ENCODE measurements at places on chromosomes 7 and 10. TPM values are rescaled to one million over a fixed set of nuclear protein-coding genes. Genes with fewer than 3 reads are reported as not detected.

GRCh38 chr7:104956753-104957450, 57.1 kb upstream of the KMT2E start:
- no peaks in the 10 kb centered on the region for H3K27me3 ChIP-seq
- H3K36me3 ChIP-seq = no peaks in the 10 kb centered on the region
- no peak overlapping the region for H3K27ac ChIP-seq
- no peak for DNase-seq
- no peak overlapping the region for H3K4me3 ChIP-seq

GRCh38 chr7:122864838-122865237, 21.4 kb downstream of the CADPS2 start:
- H3K27ac ChIP-seq = no peak overlapping the region
- no peaks in the 10 kb centered on the region for H3K36me3 ChIP-seq
- no peaks in the 10 kb centered on the region for H3K27me3 ChIP-seq

- no peaks in the 10 kb centered on the region for H3K4me1 ChIP-seq
- H3K27me3 ChIP-seq = no peaks in the 10 kb centered on the region
- H3K36me3 ChIP-seq = no peaks in the 10 kb centered on the region
- no peak for DNase-seq
Observed at GRCh38 chr7:45176886-45177731, 19.5 kb downstream of the RAMP3 start.

DNA sequence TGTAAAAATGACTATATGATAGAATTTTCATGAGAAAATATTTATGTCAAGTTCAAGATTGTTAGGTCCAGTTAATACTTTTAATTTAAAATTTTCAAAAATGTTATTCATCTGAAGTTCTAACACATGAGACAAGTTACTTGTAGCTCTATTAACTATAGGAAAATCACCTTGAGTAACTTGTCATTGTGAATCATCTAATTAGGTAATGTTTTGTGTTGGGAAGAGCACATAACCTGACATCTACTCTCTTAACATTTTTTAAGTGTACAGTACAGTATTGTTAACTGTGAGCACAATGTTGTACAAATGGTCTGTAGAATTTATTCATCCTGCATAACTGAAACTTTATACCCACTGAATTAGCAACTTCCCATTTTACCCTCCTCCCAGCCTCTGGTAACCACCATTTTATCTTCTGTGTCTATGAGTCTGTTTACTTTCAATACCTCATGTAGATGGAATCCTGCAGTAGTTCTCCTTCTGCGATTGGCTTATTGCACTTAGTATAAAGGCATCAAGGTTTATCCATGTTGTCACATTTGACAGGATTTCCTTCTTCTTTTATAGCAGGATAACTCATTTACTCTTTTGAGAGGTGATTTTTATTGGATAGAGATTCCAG, 54.6 kb downstream of the ARL4A start:
- no peak for DNase-seq
- no peaks in the 10 kb centered on the region for H3K4me1 ChIP-seq
- H3K4me3 ChIP-seq = no peak overlapping the region

DNA sequence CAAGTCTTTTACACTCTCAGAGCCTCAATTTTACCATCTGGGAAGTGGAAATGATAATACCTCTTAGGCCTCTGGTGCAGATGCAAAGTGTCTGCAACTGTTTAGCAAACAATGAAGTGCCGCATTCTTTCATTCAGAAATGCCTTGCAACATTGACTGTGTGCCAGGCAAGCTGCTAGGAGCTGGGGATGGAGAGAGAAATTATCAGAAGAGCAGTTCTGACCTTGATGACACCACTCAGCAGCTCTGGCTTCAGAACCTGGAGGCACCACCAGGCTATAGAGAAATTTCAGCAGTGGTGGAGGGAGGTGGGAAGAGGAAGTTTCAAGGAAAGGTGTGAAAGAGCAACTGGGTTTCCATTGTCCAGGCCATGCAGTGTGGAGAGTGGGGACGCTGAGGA, 78.1 kb upstream of the HABP2 start:
- H3K36me3 ChIP-seq = no peaks in the 10 kb centered on the region
- no peak overlapping the region for H3K27ac ChIP-seq
- H3K4me3 ChIP-seq = no peak overlapping the region
- no peaks in the 10 kb centered on the region for H3K27me3 ChIP-seq
- H3K4me1 ChIP-seq = no peaks in the 10 kb centered on the region

DNA sequence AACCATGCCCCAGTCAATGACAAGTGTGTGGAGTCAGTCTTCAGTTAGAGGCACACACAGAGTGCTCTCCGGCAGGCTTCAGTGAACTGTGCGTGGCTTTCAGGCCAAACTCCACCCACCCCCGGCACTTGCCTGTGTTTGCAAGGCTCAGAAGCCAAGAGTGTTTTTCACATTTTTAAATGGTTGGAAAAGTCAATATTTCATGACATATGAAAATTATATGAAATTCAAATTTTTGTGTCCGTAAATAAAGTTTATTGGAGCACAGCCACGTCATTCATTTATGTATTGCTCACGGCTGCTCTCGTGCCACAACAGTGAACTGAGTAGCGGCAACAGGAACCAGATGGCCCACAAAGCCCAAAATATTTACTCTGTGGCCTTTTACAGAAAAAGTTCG, 104.7 kb downstream of the SFMBT2 start:
- no peaks in the 10 kb centered on the region for H3K4me1 ChIP-seq
- DNase-seq = no peak
- no peaks in the 10 kb centered on the region for H3K36me3 ChIP-seq

- peak; percentile 34 for DNase-seq
- H3K36me3 ChIP-seq = peaks cover 54% of the 10 kb centered on the region
- H3K4me3 ChIP-seq = no peak overlapping the region
- peaks cover 3% of the 10 kb centered on the region for H3K4me1 ChIP-seq
- H3K27ac ChIP-seq = no peak overlapping the region
- H3K27me3 ChIP-seq = no peaks in the 10 kb centered on the region
Observed at GRCh38 chr7:99562832-99563231, 4.4 kb downstream of the ZNF655 start.

DNA sequence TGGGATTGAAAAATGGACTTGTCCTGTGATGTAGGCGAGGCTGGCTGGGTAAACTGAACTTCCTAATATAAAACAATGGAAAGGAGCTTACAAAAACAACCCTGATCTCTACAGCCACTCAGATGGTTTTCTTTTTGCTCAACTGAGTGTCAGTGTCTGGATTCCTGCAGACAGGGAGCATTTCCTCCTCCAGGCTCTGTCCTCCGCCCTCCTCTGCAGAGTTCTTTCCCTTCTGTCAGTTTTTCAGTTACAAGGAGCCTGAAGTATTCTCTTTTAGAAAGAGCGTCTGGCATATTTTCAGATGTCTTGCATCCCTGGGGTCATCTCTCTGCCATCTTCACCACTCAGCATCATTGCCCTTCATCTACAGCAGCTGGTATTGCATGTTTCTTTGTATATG, 50.0 kb upstream of the PITRM1 start:
- no peak for DNase-seq
- no peaks in the 10 kb centered on the region for H3K36me3 ChIP-seq
- H3K27ac ChIP-seq = no peak overlapping the region

GRCh38 chr7:22361320-22361719, 4.4 kb upstream of the RAPGEF5 start:
- H3K4me1 ChIP-seq = peaks cover 21% of the 10 kb centered on the region
- no peak overlapping the region for H3K4me3 ChIP-seq
- no peaks in the 10 kb centered on the region for H3K36me3 ChIP-seq
- H3K27ac ChIP-seq = no peak overlapping the region
- no peaks in the 10 kb centered on the region for H3K27me3 ChIP-seq

GRCh38 chr7:29924006-29924405, 65.6 kb downstream of the SCRN1 start:
- no peak overlapping the region for H3K27ac ChIP-seq
- peaks cover 13% of the 10 kb centered on the region for H3K36me3 ChIP-seq
- H3K27me3 ChIP-seq = no peaks in the 10 kb centered on the region
- no peak for DNase-seq

GRCh38 chr7:16652888-16653287, 6.9 kb downstream of the BZW2 start:
- H3K4me3 ChIP-seq = no peak overlapping the region
- no peaks in the 10 kb centered on the region for H3K36me3 ChIP-seq
- H3K4me1 ChIP-seq = peaks cover 3% of the 10 kb centered on the region

DNA sequence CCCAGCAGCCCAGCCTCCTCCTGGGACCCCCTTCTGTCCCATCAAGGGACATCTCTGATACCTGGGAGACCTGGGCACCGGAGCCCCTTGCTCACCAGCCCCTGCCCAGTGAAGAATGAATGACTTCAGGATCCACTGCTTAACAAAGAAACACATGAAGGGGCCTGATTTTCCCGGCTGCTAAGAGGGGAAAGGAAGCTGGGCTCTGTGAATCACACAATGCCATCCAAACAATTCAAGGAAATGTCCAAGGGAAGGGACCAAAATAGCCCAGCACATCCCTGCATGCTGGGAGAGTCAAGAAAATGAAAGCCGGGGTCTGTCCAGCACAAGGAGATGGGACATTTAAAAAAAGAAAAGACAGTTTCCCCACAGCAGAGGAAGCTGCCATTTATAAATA, 128.7 kb upstream of the JCAD start:
- no peak overlapping the region for H3K4me3 ChIP-seq
- no peaks in the 10 kb centered on the region for H3K27me3 ChIP-seq
- H3K36me3 ChIP-seq = no peaks in the 10 kb centered on the region

DNA sequence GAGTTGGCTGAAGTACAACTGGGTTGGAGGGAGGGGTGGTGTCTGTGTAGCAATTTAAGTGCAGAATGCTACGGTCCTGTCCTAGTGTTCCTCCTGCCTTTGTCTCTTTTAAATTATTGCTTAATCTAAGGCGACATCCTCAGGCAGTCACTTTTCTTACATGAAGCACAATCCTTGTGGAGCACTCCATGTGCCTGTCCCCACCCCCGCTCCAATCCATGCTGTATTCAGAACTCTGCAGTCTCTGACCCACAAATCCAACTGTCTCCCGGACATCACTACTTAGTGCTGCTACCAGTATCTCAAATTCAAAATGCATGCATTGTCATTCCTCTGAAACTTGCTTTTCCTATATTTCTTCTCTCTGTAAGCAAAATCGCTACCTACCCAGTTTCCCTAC, 91.4 kb upstream of the FAM133B start:
- no peak for DNase-seq
- no peak overlapping the region for H3K27ac ChIP-seq
- H3K4me3 ChIP-seq = no peak overlapping the region
- H3K4me1 ChIP-seq = peaks cover 15% of the 10 kb centered on the region
- no peaks in the 10 kb centered on the region for H3K27me3 ChIP-seq

LIPN gene
- polyA plus RNA-seq = not detected

SORBS1 gene
- 60.2 TPM for polyA plus RNA-seq

CTAGE15 gene
- polyA plus RNA-seq = 5.2 TPM

LBX1 gene
- 0.03 TPM for polyA plus RNA-seq

MRPS17 gene
- 15.3 TPM for polyA plus RNA-seq

KCNMA1 gene
- 19.6 TPM for polyA plus RNA-seq
